ENCODE measurements at places on chromosomes 2 and 18.
A peak's percentile ranks its signal among the peaks of the same experiment; 100 is the strongest.

DNA sequence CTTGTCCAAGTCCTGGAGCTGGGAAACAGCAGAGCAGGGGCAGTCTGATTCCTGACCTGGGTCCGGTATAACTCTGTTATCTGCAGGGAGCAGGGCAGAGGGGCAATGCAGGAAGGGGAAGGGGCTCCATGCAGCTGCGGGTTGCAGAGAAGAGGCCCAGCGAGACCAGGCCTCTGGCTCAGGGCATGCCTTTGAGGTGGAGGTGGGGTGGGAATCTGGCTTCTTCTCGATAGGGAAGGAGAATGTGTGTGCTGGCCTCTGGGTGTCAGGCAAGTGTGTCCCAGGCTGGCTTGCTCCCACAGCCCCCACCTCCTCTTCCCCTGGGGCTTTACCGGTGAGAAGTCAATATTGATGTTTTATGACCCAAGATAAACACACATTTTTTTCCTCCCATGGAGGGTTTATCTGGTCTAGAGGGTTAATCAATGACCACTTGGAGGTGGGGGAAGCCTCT is 187.1 kb upstream of the HAAO start:
- DNase-seq, result no peak

DNA sequence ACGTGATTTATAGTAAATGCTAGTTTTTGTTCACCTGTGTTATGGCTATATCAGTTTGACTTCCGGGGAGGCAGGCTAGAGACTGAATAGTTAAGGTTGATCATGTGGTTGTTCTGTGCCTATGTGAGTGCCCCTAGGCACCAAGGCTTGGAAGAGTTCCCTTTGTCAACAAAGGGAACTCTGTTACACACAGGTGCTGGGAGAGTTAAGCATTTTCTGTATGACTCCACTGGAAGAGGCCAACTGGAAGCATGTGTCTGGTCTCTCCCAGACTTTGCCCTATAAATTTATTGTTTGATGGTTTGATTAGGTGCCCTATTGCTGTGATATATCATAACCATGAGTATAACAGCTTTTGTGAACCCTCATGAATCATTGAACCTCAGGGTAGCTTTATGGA is 63.8 kb downstream of the ARL6IP6 start:
- DNase-seq, result no peak

GRCh38 chr18:76980663-76981395 is 151.8 kb downstream of the MBP start:
- no peak for DNase-seq

DNA sequence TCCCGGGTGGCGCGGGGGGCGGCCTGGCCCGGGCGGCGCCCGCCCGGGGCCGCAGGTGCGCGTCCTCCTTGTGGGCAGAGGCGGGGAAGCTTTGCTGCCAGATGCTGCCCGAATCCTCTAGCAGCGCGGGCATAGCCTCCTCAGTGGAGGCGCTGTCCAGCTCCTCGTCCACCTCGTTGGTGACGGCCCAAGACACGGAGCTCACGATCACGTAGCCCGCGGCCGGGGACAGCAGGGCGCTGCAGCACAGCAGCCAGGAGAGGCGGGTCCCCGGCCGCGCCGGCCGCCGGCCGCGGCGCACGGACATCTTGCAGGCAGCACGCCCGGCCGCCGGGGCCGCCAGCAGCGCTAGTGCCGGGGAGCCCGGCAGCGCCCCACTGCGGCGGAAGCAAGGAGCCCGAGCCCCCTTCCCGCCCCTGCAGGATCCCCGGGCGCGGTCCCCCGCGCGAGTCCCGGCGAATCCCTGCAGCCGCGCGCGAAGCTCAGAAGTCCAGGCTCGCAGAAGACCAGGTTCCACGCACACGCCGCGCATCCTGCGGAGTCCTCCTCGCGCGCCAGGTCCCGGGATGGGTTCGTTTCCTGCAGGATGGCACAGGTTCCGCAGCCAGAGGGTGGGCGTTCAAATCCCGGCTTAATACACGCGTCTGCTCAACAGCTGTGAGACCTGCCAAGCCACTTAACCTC is at the start of gene CREG2:
TSS of gene CREG2 (minus strand) at position 353 of the 684 bp plus-strand sequence. CDS start at position 307, 46 bp downstream.
- DNase-seq, result peak; percentile 19

- DNase-seq, result no peak
Measured at GRCh38 chr2:229130522-229130921, 140.6 kb downstream of the PID1 start.

All from stimulated activated CD8-positive, alpha-beta memory T cell treated with anti-CD3 and anti-CD28 coated beads, Interleukin-7, amount 100 ng/mL, for 1 hour (primary cell).